IPS DF 6.9 (cell line): ENCODE measurements at places on chromosomes 11 and 22.

DNA sequence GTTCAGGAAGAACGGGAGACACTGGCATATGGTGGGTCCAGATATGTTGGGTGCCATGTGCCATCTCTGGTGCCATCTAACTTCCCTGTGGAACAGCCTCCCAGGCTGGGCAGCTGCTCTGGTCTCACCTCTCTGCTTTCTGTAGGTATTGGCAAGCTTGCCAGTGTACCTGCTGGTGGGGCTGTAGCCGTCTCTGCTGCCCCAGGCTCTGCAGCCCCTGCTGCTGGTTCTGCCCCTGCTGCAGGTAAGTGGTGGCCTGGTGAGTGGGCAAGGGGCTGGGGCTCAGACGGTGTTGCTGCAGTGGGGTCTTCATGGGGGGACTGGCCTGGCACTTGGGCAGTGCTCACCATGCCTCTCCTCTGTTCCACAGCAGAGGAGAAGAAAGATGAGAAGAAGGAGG, 2.6 kb downstream of the RPLP2 start:
- no peak overlapping the region for H3K27ac ChIP-seq
- DNase-seq = no peak
- H3K36me3 ChIP-seq = peaks cover 24% of the 10 kb centered on the region
- H3K4me1 ChIP-seq = no peaks in the 10 kb centered on the region

- no peaks in the 10 kb centered on the region for H3K36me3 ChIP-seq
- H3K27ac ChIP-seq = no peak overlapping the region
- DNase-seq = no peak
- no peaks in the 10 kb centered on the region for H3K4me1 ChIP-seq
- H3K4me3 ChIP-seq = no peak overlapping the region
Measured at GRCh38 chr11:74288161-74288560, 23.3 kb downstream of the P4HA3 start.

DNA sequence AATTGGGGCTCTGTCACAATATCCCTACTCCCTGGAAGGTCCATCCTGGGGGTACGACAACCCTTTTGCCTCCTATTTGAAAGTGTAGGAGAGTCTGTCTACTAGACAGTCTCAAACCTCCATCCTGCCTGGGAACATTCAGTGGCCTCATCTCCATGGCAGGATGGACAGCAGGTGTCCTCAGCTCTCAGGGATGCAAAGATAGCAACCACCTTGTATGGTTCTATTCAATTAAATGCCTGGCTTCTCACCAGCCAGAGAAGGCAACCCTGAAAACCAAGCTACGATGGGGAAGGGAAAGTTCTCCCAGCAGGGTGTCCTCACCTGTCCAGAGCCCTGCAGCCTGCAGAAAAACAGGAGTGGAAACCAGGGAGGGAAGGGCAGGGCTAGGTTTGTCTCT, 164.9 kb downstream of the MIAT start:
- no peaks in the 10 kb centered on the region for H3K36me3 ChIP-seq
- no peaks in the 10 kb centered on the region for H3K4me1 ChIP-seq
- no peaks in the 10 kb centered on the region for H3K27me3 ChIP-seq

- no peak overlapping the region for H3K4me3 ChIP-seq
- no peaks in the 10 kb centered on the region for H3K27me3 ChIP-seq
- no peak overlapping the region for H3K27ac ChIP-seq
- H3K4me1 ChIP-seq = no peaks in the 10 kb centered on the region
- no peaks in the 10 kb centered on the region for H3K36me3 ChIP-seq
Measured at GRCh38 chr11:109350091-109350490, 71.9 kb upstream of the C11orf87 start.

- no peak for DNase-seq
- peaks cover 3% of the 10 kb centered on the region; the same call in 1 of the 2 replicates for H3K4me1 ChIP-seq
- no peak overlapping the region for H3K4me3 ChIP-seq
- H3K27ac ChIP-seq = no peak overlapping the region
- no peaks in the 10 kb centered on the region for H3K27me3 ChIP-seq
Measured at GRCh38 chr11:33630936-33631748, 69.5 kb downstream of the C11orf91 start.

GRCh38 chr11:64148226-64148916, 17.5 kb downstream of the MACROD1 start:
- H3K27me3 ChIP-seq = no peaks in the 10 kb centered on the region
- no peak overlapping the region for H3K4me3 ChIP-seq
- H3K4me1 ChIP-seq = no peaks in the 10 kb centered on the region; the same call in 1 of the 2 replicates
- no peak overlapping the region for H3K27ac ChIP-seq
- H3K36me3 ChIP-seq = no peaks in the 10 kb centered on the region

- no peaks in the 10 kb centered on the region for H3K27me3 ChIP-seq
- H3K36me3 ChIP-seq = peaks cover 3% of the 10 kb centered on the region; the same call in 1 of the 2 replicates
- DNase-seq = no peak
- no peak overlapping the region for H3K27ac ChIP-seq
Measured at GRCh38 chr22:30244066-30244465, 2.5 kb downstream of the LIF start.
